ENCODE measurements at places on chromosomes 7 and 10.

DNA sequence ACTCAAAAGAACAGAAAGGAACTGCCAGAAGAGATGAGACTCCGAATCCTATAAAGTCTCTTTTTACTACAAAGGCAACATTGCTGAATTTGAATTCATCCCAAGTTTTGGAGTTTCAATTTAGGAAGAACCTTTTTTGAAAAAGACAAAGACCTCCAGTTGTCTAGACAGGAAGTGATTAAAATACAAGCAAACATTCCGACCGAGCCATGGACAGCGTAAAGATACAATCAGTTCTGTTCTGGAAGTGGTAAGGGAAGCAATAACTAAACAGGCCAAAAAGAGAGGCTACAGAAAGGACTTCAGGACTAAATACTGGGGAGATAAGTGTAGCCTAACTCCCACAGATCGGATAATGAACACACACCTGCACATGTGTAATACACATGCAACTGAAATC, 101.0 kb downstream of the SMURF1 start:
- DNase-seq, result no peak

DNA sequence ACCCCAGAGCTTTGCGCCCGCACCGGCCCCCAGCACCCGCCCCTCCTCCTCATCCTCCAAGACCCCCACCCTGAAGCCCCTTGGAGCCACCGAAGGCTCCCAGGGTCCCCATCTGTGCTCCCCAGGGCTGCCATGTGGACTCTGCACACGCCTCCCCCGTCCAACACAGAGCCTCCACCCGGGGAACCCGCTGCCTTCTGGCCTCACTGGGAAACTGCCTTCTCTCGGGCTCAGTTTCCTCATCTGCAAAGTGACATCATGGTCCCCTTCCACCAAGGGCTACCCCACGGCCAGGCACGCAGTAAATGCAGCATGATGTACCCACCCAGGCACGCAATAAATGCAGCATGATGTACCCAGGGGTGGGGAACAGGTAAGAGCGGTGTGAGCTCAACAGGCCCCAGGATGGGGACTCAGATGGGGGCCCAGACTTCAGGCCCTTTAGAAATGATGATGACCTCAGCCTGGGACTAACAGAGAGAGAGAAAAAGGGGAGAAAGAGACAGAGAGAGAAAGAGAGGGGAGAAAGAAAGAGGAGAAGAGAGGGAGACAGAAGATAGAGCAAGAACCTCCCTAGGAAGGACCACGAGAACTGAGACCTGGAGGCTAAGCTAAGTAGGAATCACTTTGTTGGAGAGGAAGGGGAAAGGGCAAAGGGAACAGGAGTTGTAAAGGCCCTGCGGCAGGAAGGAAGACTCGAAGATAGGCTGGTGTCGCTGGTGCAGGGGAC, 2.5 kb upstream of the MICALL2 start:
- no peak for DNase-seq

DNA sequence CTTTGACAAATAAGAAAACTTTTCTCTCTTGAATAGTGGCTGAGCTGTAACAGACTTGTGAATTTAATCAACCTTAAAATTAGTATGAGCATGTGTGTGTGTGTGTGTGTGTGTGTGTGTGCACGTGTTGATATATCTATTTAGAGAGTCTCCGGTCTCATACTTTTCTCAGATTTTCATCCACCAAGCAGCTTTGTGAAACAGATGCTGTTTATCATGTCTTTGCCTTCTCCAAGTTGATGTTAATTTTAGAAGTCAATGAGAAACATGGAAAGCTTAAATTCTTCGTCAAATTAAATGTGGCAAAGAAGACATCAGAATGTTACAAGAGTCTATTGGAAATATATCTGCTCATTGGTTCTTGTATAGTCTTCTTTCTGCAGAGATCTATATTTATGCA, 839.2 kb upstream of the CELF2 start:
- no peak for DNase-seq

- no peak for DNase-seq
Observed at GRCh38 chr10:61390851-61391250, 62.3 kb downstream of the TMEM26 start.

GRCh38 chr7:100629117-100629716, 12.1 kb downstream of the TFR2 start:
- DNase-seq, result no peak

- DNase-seq, result no peak
Observed at GRCh38 chr10:76736815-76737618, 900.6 kb downstream of the KCNMA1 start.

GRCh38 chr7:3415861-3416312, 114.8 kb downstream of the SDK1 start:
- DNase-seq, result peak; percentile 29
